ENCODE measurements at places on chromosomes 11 and 22.
A peak's percentile ranks its signal among the peaks of the same experiment; 100 is the strongest.

- H3K4me3 ChIP-seq, result no peak overlapping the region
- DNase-seq, result no peak
- H3K27me3 ChIP-seq, result no peaks in the 10 kb centered on the region
These were observed 26.6 kb downstream of the PARVA start for GRCh38 chr11:12403997-12404350.

DNA sequence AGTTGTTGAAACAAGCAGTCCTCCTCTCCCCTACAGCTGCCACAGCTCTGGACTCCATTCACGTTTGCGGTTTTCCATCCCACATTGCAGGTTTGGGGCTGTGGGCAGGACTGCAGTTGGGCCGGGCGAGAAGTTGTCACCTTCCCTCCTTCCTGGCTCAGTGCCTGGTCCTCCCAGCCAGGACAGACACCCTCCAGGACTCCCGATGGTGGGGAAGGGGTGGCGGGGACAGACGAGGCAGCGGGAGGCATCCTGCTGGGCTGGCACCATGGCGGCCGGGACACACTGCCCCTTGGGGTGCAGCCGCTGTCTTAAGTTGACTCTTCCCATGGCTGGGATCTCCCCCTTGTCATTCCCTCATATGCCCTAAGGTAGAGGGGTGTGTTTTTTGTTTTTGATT, 615.2 kb downstream of the BRD1 start:
- no peaks in the 10 kb centered on the region for H3K27me3 ChIP-seq
- no peaks in the 10 kb centered on the region for H3K4me1 ChIP-seq
- no peaks in the 10 kb centered on the region for H3K36me3 ChIP-seq
- H3K4me3 ChIP-seq, result no peak overlapping the region
- no peak overlapping the region for H3K27ac ChIP-seq

GRCh38 chr22:19869497-19870152, 15.0 kb upstream of the GNB1L start:
- DNase-seq, result no peak
- H3K27ac ChIP-seq, result no peak overlapping the region
- H3K27me3 ChIP-seq, result no peaks in the 10 kb centered on the region
- no peak overlapping the region for H3K4me3 ChIP-seq

DNA sequence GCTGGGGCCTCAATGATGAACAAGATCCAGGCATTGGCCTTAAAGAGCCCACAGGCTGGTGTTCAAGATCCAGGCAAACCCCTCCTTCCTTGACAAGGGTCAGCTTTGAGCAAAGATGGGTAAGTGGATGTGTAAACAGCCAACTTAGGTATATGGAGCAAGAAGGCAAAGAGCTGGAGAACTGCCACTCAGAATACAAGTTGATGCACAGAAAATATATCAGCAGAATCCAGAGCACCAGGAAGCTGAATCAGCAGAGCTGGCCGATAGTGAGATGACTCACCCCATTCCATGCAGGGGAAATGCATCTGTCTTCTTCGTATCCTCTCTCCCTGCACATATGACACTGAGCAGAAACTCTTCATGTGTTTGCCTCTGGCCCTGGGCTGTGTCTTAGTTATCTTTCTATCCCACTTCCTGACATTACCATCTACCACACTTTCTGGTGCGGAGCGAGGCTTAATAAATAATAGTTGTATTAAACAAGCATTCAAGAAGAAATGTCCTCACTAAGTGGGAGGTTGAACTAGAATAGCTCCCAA, 57.8 kb downstream of the ENDOD1 start:
- peak overlapping the region; percentile 4 for H3K27ac ChIP-seq
- peaks cover 52% of the 10 kb centered on the region for H3K4me1 ChIP-seq
- H3K36me3 ChIP-seq, result no peaks in the 10 kb centered on the region
- no peak overlapping the region for H3K4me3 ChIP-seq
- no peaks in the 10 kb centered on the region for H3K27me3 ChIP-seq

DNA sequence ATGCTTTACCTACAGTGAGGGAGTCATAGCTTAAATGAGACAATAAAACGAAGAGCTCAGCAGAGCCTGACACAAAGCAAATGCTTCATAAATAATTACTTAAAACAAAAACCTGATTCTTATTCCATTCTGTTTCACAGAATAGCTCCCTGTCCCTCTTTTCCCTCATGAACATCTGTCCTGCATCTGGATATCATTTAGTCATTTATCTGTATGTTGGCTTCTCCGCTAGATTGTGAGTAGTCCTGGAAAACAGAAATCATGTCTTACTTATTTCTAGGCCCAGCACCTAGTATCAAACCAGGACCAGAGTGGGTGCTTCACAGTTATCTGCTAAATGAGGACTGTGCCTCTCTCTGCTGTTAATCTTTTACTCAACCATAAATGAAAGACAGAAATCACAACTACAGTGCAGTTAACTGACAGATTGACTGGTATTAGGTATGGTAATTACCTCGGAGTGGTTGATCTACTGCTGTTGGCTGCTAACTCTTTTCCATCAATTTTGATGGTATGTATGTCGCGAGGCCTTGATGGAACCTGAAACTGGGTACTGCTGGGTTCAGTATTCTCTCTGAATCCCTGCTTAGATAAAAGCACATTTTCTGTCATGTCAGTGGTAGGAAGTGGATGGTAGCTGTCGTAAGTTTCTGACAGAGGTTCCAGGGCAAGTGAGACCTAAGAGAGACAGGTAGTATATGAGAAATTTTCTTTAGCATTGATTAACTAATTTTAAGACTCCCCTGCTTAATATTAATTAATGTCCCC, 31.5 kb downstream of the C2CD3 start:
- DNase-seq, result no peak
- peaks cover 26% of the 10 kb centered on the region for H3K4me1 ChIP-seq
- H3K27me3 ChIP-seq, result no peaks in the 10 kb centered on the region
- no peak overlapping the region for H3K27ac ChIP-seq
- no peak overlapping the region for H3K4me3 ChIP-seq

DNA sequence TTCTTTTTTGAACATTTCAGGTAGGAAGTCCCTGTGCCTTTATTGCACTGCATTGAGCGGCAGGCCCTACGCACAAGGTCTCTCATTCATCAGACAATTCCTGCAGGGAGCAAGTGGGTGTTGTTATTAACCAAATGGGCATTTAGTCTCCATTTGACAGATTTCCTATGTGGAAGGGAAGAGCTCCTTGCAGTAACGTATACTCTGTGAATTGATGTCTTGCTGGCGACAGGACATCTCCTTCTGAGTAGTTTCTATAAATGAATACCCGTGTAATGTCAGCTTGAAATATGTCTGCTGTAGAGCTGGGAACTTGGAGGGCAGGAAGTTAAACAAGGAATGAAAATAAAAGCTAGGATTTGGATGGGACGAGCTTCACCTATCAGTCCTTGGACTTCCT, 3.7 kb downstream of the OR5B21 start:
- no peak overlapping the region for H3K27ac ChIP-seq
- no peak overlapping the region for H3K4me3 ChIP-seq
- no peaks in the 10 kb centered on the region for H3K36me3 ChIP-seq
- DNase-seq, result no peak
- H3K27me3 ChIP-seq, result peaks cover 1% of the 10 kb centered on the region
- H3K4me1 ChIP-seq, result no peaks in the 10 kb centered on the region

- no peak for DNase-seq
These were observed 15.7 kb upstream of the SCGB1A1 start for GRCh38 chr11:62402960-62403730.

- no peaks in the 10 kb centered on the region for H3K4me1 ChIP-seq
- no peaks in the 10 kb centered on the region for H3K27me3 ChIP-seq
- H3K4me3 ChIP-seq, result no peak overlapping the region
- no peak for DNase-seq
These were observed 14.0 kb downstream of the SAMM50 start for GRCh38 chr22:43969021-43969878.

- no peaks in the 10 kb centered on the region for H3K36me3 ChIP-seq
- no peak overlapping the region for H3K4me3 ChIP-seq
- no peaks in the 10 kb centered on the region for H3K27me3 ChIP-seq
These were observed 716.6 kb downstream of the BRD1 start for GRCh38 chr22:49111085-49111484.

DNA sequence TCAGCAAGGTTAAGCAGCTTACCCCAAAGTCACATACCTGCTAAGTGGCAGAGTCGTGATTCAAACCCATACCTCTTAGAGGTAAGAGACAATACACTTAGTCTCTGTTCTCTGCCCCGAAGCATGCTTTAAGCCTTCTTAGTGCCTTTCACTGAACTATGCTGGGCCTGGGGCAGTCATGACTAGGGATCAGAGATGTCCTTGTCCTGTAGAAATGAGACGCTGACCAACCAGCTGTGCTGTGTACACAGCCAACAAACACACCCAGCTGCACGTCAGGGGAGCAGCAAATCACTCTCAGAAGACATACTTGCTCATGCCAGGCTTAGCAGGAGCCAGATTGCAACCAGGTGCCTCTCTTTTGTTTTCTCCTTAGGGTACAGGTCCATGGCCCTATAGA, 255.7 kb downstream of the BUD13 start:
- H3K4me3 ChIP-seq, result no peak overlapping the region
- peaks cover 4% of the 10 kb centered on the region for H3K27me3 ChIP-seq
- H3K36me3 ChIP-seq, result no peaks in the 10 kb centered on the region
- DNase-seq, result no peak
- no peaks in the 10 kb centered on the region for H3K4me1 ChIP-seq

DNA sequence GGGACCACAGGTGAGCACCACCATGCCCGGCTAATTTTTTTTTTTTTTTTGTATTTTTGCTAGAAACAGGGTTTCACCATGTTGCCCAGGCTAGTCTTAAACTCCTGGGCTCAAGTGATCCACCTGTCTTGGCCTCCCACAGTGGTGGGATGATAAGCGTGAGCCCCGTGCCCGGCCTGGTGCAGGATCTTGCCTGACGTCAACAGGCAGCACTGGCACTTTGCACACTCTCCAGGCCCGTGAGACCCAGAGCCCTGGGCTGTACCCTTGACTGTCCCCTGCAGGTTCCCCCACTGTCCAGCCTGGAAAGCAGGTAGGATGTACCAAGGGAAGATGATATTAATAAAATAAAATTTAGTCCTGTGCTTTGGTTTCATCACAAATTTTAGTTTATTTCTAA, 29.1 kb upstream of the PANX2 start:
- H3K27me3 ChIP-seq, result no peaks in the 10 kb centered on the region
- no peak overlapping the region for H3K27ac ChIP-seq
- H3K36me3 ChIP-seq, result peaks cover 23% of the 10 kb centered on the region
- no peaks in the 10 kb centered on the region for H3K4me1 ChIP-seq

DNA sequence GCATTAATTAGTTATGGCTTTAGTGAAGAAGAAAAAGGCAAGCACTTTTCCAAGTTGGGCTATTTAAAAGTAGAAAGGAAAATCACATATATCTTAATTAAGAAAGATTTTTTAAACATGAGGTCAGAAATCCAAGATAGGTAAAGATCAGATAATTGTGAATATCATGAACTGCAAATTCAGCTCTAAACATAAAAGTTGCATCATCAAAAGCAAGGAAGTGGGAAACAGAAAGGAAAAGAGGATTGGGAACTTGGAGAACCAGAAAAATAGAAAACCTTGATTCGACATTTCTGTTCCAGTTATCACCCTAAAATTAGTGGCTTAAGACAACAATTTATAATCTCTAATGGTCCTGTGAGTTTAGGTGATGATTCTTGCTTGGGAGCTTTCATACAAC, 17.5 kb downstream of the KBTBD3 start:
- no peak overlapping the region for H3K4me3 ChIP-seq
- no peak for DNase-seq
- no peaks in the 10 kb centered on the region for H3K4me1 ChIP-seq
- H3K36me3 ChIP-seq, result no peaks in the 10 kb centered on the region
- H3K27ac ChIP-seq, result no peak overlapping the region

DNA sequence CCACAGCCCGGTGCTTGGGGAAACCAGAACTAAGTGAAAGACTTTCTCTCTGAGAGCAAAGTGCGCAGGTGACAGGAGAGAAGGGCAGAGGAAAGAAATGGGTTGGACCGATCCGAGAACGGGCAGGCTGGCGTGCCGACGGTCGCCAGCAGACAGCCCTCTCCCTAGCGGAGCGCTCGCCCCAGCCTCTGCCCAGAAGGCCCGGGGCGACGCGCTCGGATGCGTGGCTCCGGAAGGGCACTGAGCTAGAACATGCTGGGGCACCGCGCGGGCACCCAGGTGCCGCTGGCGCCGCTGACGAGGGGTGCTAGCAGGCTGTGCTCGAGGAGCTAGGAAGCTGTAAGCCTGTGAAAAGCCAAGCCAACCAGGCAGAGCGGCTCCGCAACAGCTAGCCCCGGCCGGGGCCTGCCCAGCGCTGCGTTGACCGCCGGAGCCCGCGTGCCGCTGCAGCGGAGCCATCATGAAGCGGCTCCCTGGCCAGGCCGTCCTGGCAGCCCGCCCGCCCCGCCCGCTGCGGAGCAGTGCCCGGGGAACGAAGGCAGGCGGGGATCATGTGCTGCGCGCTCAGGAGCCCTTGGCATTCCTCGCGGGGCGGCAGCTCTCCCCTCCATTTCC, 22.1 kb upstream of the RRAS2 start:
- DNase-seq, result peak; percentile 73
- no peaks in the 10 kb centered on the region for H3K36me3 ChIP-seq
- peaks cover 12% of the 10 kb centered on the region for H3K4me1 ChIP-seq
- H3K27ac ChIP-seq, result peak overlapping the region; percentile 15
- H3K4me3 ChIP-seq, result peak overlapping the region; percentile 40
- H3K27me3 ChIP-seq, result no peaks in the 10 kb centered on the region

GRCh38 chr11:114343493-114343892, 47.3 kb downstream of the NNMT start:
- no peak for DNase-seq
- H3K4me1 ChIP-seq, result peaks cover 6% of the 10 kb centered on the region
- no peak overlapping the region for H3K27ac ChIP-seq
- no peaks in the 10 kb centered on the region for H3K27me3 ChIP-seq

GRCh38 chr11:96961931-96962330, 572.1 kb downstream of the JRKL start:
- no peak overlapping the region for H3K4me3 ChIP-seq
- H3K27me3 ChIP-seq, result no peaks in the 10 kb centered on the region
- DNase-seq, result no peak

GRCh38 chr22:43174941-43175531, 11.9 kb downstream of the TTLL12 start:
- no peaks in the 10 kb centered on the region for H3K27me3 ChIP-seq
- no peak overlapping the region for H3K4me3 ChIP-seq
- H3K27ac ChIP-seq, result no peak overlapping the region
- H3K36me3 ChIP-seq, result peaks cover 15% of the 10 kb centered on the region
- DNase-seq, result no peak
- H3K4me1 ChIP-seq, result peaks cover 2% of the 10 kb centered on the region

DNA sequence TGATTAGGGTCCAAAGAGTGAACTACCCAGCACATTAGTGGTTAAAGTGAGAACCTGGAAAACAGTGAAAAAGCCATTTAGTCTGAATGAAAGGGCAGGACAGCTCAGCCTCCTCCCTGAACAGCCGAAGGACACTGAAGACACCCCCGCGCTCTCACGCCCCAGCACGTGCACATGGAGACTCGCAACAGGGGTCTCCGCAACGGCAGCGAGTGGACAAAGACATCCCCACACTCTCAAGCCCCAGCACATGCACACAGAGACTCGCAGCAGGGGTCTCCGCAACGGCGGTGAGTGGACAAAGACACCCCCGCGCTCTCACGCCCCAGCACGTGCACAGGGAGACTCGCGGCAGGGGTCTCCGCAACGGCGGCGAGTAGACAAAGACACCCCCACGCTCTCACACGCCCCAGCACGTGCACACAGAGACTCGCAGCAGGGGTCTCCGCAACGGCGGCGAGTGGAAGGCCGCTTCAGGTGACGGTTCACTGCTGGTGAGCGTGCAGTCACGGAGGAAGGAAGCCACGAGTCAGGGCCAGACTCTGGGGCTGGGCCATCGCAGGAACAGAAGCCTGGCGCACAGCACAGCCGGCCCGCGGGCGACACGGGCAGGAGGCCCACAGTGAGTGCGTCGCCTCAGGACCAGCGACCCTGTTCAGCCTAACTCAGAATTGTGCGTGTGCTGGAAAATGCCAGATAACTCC, 43.6 kb downstream of the BRD1 start:
- no peak for DNase-seq
- no peak overlapping the region for H3K4me3 ChIP-seq
- no peak overlapping the region for H3K27ac ChIP-seq
- peaks cover 40% of the 10 kb centered on the region for H3K36me3 ChIP-seq

Data from endothelial cell of umbilical vein (primary cell).